ENCODE measurements at places on chromosomes 11 and 22.

DNA sequence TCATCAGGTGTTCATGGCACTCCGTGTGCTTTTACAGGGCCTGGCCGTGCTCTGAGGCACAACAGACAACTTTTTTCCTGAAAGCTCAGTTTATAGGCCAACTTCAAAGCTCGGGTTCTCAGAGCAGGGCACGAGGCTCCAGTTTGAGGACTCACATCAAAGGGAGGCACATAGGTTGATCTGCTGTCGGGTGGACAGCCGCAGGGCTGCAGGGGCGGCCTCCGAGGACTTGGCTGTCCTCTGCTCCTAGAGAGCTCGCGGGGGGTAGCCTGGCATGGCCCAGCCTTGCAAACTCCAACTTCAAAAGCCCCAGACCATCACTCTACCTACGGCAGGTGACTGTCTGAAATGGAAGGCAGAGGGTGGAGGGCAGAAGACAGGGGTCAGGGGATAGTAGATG, 31.6 kb downstream of the C11orf58 start:
- no peak for DNase-seq

GRCh38 chr11:70622091-70622490, 223.8 kb downstream of the CTTN start:
- DNase-seq: no peak

GRCh38 chr11:106848526-106848925, 169.8 kb downstream of the GUCY1A2 start:
- no peak for DNase-seq

GRCh38 chr11:84136926-84137325, 850.8 kb upstream of the CCDC90B start:
- DNase-seq: no peak

- no peak for DNase-seq
These were observed 17.8 kb upstream of the MYEOV start for GRCh38 chr11:69276165-69276564.
